ENCODE measurements at places on chromosomes 6 and 20.

DNA sequence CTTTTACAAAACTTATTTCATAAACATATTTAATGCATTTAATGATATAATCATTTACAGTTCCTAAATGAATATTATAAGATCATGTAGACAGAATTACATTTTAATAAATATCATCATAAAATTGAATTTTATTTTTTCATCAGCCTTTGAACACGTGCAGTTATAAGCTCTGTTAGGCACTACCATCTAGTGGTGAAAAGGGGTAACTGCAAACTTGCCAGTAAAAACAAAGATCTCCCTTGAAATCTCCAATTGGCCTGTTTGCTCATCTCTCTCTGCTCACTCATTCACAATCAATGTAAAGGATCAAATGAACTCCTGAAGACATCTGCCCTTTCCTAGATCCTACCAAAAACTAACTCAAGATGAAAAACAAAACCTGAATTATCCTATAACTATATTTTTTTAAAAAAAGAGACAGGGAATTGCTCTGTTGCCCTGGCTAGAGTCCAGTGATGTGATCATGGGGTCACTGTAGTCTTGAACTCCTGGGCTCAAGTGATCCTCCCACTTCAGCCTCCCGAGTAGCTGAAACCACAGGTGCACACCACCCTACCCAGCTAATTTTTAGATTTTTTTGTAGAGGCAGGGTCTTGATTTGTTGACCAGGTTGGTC is 31.7 kb downstream of the SAMHD1 start:
- no peak for DNase-seq

DNA sequence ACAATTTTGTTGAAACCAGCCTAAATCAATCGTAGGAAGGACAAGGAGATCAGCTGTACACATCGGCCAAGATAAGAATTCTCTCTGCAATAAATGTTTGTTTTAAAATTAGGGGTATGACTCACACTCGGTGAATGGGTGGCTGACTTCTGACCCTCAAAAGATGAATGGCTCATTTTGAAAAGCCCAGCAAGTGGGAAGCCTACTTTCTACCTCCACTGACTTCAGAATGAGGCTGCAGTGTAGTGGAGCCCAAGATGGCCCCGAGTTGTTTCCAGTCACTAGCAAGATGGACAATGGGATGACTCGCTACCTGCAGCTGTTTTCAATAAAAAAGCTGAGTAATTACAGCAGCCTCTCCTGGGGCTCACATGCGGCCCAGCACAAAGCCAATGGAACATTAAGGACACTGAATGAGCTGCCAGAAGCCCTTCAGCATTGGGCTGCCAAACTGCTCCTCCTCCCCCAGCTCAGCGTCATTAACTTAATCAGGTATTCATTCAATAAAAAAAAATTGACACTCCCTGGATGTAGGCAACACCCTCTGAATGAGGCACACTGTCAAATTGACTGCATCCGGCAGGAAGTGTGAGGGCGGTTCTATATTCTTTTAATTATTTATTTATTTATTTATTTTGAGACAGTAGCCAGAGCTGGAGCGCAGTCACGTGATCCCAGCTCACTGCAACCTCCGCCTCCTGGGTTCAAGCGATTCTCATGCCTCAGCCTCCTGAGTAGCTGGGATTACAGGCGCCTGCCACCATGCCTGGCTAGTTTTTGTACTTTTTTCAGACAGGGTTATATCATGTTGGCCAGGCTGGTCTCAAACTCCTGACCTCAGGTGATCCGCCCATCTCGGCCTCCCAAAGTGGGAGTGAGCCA is 107.3 kb downstream of the GMPR start:
- DNase-seq, result no peak

- DNase-seq, result no peak
These were observed 4.9 kb downstream of the TCF15 start for GRCh38 chr20:605237-605636.

DNA sequence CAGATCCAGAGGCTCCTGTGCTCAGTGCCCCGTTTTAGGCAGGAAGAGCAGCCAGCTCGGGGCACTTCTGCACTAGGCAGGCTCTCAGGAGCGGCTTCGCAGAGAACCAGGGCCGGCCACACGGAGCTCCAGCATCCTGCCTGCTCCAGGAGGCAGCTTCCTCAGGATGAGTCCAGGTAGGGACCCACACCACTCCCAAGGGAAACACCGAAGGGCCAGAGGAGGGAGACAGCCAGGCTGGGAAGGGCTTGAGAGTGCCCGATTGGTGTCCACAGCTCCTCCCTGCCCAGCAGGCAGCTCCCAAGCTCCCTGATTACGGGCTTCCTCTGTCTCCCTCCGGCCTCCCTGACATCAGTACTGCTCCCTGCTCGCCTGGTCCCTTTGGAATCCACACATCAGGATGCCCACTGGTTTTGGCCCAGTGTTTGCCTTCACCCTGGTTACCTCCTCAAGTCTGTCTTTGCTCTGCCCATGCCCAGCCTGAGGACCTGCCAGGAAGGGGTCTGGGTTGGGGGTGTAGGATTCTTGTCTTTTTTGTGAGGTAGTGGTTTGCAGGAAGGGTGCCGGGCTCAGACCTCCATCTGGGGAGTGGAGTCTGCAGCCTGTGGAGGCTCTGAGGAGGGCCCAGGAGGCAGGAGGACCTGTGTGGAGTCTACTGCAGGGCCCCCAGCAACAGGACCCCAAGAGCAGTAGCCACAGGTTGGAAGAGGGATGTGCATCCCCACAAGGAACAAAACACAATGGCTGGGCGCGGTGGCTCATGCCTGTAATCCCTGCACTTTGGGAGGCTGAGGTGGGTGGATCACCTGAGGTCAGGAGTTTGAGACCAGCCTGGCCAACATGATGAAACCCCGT is 11.2 kb upstream of the PYGB start:
- no peak for DNase-seq
